Fibroblast of the conjunctiva (primary cell): ENCODE measurements at places on chromosomes 4 and X.

DNA sequence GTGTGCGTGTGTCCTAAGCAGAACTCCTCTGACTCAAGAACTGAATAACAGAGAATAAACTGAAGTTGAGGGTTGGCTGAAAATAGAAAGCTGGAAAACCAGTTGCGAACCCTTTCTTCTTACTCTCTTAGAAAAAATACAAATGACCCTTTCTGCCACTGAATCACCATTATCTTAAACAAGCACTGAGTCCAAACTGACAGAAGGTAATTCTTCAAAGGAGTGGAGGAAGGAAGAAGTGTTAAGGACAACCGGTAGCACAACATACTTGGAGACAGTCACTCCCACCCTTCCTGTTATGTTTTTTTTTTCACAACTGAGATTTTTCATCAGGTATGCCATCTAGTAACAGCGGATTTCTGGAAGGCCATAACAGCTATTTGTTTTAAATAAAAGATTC, 38.1 kb downstream of the HELQ start:
- DNase-seq = no peak

DNA sequence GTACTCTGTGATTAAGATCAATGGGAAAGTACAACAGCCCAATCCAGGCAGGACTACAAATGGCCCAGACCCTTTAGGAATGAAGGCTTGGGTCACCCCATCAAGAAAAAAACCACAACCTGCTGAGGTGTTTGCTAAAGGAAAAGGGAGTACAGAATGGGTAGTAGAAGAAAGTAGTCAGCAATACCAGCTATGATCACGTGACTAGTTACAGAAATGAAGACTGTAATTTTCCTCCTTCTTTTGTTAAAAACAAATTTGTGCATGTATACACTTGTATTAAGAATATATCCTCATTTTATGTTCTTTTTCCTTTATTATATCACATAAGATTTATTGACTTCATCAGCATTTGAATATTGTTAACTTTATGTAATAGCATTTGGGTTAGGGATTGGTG, 160.1 kb upstream of the TBX22 start:
- DNase-seq = no peak

GRCh38 chrX:129540068-129540653, at the start of gene OCRL:
OCRL (plus strand) TSS chrX:129540259; CDS start chrX:129540440, 181 bp downstream.
- peak; percentile 27 for DNase-seq

GRCh38 chrX:113947548-113947947, 636.3 kb upstream of the HTR2C start:
- no peak for DNase-seq

DNA sequence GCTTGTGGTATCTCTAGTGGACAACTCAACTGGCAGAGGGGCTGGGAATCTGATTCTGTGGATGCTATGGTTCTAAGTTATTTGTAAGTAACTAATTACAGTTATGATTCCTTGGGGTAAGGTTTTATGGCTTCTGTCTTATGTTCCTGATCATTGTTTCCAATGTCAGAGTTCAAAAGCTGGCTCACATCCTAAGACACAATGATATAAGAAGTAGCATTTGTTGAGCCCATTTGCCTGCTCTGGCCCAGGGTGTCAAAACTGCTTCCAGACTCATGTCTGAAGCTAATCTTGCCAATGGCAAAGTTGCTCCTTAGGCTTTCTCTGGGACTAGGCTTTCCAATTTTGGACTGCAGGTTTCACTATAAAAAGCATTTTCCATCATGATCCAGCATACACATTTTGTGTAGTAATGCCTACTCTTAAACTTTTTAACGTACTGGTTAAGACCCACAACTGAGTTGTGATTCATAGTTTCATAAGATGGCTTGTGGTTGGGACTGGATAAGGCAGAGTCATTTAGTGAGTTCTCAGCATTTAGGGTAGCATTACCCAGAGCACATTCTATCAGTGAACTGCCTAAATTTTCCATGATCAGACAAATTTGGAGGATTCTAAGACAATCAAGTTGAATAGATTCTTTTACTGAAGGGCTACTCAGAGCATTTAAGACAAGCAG, 50.0 kb downstream of the CCNI start:
- DNase-seq = no peak
